Stimulated activated CD8-positive, alpha-beta memory T cell treated with anti-CD3 and anti-CD28 coated beads, Interleukin-15, amount 100 ng/mL, for 24 hours (primary cell): ENCODE measurements at places on chromosomes 7 and 10.

GRCh38 chr10:133266056-133266795, 10.4 kb downstream of the ADAM8 start:
- no peak for DNase-seq

DNA sequence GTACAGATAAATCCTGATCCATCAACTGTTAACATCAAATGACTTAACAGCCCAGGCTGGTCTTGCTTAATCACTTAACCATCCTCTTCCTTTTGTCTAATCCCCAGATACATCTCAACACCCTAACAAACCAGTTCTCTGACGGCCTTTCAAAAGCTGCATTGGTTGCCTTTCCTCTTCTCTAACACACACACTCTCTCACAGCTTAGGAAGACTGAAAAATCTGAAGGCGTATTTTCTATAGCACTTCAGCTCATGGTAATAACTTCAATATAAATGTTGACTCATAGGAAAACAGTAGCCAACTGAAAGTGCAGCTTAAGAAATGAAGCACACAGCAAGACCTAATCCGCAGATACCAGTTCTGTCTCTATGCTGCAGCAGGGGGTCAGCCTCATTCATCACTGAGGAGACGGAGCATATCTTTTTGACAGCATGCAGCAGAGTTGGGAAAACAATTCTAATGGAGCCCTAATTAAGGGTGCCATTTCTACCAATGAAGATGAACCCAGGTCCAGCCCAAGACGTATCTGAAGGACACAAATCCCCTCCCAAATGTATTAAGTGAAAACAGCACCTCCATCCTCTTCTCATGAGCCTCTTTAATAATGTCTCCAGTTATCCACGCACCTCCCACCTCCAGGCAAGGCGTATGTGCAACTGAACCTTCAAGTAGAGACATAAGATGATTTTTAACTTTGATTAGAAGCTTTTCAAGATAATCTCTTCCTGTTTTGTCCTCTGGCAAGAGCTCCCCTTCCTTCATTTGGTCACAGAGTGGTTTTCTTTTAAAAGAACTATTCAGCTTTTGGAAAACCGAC, 211.7 kb upstream of the NFE2L3 start:
- DNase-seq, result no peak

DNA sequence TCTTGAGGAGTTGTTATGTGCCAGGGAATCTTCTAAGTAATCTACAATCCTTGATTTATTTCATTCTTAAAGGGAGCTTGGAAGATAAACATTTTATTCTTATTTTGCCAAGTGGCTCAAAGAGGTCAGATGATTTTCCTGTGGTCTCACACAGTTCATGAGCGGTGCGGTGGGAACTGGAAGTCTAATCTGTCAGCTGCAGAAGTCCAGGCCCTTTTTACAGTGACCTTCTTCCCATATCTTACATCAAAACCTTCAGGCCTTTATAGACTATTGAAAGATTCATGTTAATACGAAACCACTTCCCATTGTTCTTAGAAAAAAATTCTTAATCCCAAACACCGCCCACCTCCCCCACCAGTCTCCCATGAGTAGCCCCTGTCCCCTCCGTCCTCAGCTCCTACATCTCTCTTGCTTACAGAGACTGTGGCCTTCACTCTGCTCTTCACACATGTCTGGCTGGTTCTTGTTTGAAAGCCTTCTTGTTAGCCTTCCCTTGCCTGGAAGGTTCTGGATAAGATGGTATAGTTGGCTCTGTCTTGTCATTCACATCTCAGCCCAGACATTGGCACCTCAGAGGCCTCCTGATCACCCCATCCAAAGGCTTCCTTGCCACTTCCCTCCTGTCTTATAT, 61.5 kb downstream of the ITGA8 start:
- DNase-seq, result no peak

DNA sequence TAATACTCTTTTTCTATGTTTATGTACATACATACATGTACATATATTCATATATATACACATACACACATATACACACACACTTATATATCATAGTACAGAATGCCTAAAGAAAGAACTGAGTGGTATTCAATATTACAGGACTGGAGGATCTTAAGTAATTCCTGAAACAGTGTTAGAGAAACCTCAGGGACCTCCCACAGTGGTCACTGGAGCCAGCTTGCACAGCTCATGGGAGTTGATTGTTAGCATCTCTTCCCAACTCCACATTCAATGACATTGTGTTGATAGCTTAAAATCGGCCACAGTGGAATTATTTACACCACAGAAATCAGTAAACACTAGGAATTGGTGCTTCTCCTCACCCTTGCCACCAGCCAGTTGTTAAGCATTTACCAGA, 6.0 kb downstream of the LRRC17 start:
- no peak for DNase-seq

- DNase-seq, result no peak
These were observed 89.9 kb downstream of the WDFY4 start for GRCh38 chr10:48774416-48775205.

GRCh38 chr10:44723619-44724325, 187.4 kb upstream of the TMEM72 start:
- no peak for DNase-seq

DNA sequence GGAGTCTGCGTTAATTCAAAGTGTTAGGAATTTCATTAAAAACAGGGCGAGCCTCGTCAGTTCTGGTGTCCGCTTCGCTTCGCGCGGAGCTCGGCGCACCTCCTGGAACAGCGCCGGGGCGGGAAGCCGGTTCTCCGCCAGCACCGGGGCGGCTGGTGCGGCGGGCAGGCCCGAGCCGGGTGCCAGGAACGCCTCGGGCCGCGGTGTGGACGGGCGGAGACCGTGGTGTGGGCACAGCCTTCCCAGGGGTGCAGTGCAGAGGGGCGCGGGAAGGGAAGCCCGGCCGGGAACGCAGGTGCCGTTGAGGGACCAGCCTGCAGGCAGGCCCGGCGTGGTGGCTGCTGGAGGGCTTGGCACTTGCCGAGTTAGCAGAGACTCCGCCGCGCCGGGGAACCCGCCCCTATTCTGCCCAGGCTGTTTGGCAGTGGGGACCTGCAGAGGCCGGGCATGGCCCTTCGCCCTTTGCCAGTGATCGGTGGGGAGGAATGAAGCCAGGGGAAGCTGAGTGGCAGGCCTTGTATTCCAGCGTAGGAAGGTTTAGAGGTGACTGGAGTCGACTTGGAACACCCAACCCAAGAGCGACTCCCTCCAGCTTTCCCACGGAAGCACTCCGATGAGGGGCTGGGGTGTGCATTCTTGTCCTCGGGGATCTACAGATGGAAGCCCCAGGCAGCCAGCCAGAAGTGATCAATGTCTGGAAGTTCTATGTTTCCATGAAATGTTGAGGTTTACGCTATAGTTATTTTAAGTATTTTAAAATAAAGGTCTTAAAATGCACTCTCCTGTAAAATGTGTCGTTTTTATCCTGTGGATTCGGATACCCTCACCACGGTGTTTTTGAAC, 945 bp upstream of the RHEB start:
- no peak for DNase-seq

DNA sequence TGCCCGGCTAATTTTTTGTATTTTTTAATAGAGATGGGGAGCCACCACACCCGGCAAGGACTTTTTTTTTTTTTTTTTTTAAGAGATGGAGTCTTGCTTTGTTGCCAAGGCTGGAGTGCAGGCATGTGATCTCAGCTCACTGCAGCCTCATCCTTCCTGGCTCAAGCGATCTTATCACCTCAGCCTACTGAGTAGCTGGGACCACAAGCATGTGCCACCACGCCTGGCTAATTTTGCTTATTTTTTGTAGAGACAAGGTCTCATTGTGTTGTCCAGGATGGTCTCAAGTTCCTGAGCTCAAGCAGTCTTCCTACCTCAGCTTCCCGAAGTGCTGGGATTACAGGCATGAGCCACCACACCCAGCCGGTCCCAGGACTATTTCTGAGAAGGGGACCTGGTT, 9.3 kb upstream of the MCU start:
- no peak for DNase-seq

DNA sequence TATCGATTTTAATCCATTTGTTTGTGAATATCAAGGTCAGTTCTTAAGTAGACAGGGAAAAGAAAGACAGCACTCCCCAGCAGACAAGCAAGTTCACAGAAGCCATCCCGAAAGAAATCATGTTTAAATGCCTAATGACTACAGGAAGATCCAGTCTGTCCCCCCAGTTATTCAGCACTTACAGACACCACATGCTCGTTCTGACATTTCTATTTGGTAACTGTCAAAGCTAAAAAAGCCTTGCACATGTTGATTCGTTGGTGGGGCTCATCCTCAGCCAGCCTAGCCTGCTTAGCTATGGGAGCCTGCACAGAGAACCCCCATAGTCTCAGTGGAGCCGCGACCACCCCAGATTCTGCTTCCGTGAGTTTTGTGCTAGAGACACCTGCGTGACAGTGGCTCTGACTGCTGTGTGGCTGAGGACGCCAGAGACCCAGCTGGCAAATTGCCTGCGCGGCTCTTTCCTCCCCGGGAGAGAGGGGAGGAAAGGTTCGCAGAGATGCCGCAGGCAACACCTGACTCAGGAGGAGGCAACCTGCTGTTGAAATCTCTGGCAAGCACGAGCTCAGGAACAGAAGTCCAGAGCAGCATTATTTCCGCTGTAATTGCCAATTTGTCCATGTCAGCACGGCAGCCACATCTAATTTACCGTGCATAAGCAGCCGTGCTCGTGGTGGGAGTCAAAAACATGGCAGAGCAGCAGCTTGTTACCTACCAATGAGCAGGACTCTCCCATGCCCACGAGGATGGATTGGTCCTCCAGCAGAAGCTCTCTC, 194.2 kb downstream of the GPAM start:
- DNase-seq, result no peak

DNA sequence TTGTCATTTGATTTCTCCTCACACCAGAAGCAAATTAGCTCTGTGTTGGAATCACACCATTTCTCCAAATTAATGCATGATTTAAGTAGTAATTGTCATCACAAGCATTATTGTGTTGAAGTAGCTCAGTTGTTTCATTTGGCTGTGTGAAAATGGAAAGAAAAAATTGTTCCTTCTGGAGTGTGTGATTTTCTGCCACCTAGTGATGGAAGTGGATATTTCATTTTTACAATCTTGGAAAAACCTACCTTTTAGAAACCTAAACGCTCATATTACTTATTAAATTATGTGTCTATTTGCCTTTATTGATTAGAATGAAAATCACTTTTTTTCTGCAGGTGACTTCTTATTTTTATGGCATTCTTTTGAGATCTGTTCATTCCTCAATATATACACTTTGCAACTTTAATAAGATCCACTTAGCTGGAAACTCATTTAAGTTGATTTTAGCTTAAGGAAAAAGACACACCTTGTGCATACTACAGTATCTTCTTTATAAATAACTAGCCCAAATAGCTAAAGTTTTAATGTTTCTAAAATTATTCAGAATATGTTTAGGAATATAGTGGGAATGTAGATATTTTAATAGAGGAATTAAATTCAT, 50.0 kb downstream of the SRI start:
- no peak for DNase-seq

GRCh38 chr10:76618641-76619040, 1019.0 kb downstream of the KCNMA1 start:
- no peak for DNase-seq

DNA sequence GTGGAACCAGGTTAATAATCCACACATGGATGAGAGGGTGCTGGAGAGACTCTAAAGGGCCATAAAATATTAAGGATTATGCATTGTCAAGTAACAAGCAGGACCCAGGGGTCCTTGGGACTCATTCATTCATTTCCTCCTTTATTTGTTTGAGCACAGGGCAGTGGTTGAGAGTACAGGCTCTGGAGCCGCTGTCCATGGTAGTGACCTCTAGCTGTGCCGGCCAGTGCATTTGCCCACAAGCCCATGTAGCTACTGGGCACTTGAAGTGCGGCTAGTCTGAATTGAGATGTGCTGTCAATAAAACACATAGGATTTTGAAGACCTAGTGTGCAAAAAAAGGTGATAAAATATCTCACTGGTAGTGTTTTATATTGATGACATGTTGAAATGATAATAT, 137.6 kb downstream of the C10orf105 start:
- no peak for DNase-seq

- DNase-seq, result no peak
These were observed 2.4 kb downstream of the PSMC2 start for GRCh38 chr7:103349805-103350204.

DNA sequence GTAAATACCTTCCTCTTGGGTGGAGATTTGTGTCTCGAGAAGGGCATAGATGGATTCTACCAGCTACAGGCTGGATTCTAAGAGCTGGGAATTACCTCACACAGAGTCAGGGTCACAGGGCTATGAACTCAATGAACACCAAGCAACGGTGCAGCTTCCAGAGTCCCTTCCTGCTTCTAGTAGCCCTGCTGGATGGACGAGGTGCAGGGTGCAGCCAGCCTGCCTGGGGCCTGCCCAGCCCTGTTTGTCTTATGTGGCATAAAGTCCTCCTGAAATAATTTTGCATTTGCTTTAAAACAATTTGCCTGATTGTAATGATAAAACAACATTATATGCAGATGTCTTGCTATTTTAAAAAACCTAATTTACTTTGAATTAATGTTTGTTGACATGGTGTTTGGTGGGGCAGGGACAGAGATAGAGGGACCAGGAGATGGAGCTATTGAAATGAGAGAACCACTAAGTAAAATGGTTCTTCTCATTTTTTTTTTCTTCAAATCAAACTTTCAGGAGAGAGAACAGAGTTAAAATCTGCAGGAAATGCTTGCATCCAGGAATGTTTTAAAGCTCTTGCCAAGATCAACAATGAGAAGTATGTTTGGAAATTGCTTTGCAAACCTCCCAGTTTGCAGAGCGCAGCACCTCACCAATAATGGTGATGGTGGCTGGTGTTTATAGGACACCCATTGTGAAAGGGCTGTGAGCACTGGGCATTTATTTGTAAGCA, 305.4 kb upstream of the PODXL start:
- no peak for DNase-seq

GRCh38 chr7:140416560-140416959, 12.7 kb downstream of the RAB19 start:
- DNase-seq, result no peak

GRCh38 chr7:12731214-12731656, 43.8 kb downstream of the ARL4A start:
- no peak for DNase-seq

GRCh38 chr7:19557726-19558465, 150.9 kb downstream of the POLR1F start:
- DNase-seq, result no peak

GRCh38 chr7:26930201-26930600, 65.8 kb upstream of the SKAP2 start:
- DNase-seq, result no peak

DNA sequence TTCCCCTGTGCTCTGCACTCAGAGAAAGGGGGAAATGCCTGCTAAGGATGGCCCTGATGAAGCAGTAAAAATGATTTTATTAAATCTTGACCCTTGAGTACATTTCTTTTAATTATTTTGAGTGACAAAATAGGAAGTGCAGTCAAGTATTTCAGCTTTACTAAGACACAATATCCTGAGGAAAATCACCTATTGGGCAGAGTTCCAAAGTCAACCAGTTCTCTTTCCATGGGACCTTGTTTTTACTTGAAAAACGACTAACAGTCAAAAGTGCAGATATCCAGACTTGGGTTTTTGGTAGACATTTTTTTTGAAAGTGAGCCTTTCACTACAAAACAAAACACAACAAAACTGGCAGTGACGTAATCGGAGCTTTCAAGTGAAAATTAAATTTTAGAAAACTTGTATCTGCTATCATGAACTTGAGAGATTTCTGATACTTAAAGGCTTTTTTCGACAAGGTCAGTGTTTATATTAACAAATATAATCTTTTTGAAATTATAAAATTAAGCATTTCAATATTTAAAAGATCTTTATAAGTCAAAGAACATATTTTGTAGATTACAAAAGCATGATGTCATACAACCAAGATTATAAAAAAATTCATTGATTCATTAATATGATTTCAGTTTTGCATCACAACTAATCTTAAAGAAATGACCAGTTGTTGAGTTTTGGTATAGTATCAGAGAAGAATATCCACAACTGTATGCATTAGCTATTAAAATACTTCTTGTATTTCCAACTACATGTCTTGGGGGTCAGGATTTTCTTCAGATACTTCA, 513.8 kb upstream of the AKR1E2 start:
- no peak for DNase-seq
